ENCODE measurements at places on chromosomes 11 and 22. TPM values are rescaled to one million over a fixed set of nuclear protein-coding genes. Genes with fewer than 3 reads are reported as not detected.

DNA sequence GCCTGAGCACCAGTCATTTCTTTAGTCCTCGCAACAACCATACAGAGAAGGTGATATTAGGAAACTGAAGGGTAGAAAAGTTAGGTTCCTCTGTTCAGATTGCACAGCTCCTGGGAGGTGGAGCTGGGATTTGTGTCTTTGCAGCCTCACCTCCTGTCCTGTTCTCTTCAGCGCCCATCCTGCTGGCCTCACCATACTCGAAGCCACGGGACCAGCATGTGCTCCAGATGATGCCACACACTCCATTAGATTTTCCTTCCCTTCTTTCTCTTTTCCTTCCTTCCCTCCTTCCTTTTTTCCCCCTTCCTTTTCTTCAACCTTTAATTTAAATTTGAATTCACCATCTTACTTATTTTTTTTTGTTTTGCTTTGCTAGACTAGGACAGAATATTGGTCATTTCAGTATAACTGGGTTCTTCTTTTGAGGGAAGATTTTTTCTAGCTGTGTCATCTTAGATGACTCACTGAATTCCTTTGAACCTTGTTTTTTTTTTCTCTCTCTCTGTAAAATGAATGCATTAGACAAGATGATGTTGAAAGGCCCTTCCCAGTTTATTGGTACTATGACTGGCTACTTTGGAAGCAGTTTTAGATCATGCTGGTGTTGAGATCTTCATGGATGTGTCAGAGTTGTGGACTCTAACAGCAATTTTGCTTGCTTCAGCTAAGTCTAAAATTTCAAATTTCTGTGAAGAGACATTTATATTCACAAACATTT, 662.5 kb upstream of the TENM4 start:
- DNase-seq, result no peak

GRCh38 chr11:2445746-2446551, 1.1 kb downstream of the KCNQ1 start:
- no peak for DNase-seq

- no peak for DNase-seq
Measured at GRCh38 chr22:42111798-42112197, 18.8 kb downstream of the CYP2D6 start.

DNA sequence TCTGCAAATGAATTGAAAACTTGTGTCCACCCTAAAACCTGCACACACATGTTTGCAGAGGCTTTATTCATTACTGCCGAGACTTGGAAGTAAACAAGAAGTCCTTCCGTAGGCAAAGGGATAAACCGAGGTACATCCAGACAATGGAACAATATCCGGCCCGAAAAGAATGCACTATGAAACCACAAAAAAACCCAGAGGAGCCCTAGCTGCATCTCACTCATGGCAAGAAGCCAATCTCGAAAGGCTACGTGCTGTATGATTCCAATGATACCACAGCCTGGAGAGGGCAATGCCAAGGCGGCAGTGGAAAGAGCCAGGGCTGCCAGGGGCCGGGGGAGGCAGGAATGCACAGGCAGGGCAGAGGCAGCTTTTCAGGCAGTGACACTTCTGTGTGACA, 3.2 kb upstream of the MRPL23 start:
- peak; percentile 22 for DNase-seq

GRCh38 chr11:61639816-61640443, 40.3 kb upstream of the DAGLA start:
- DNase-seq, result no peak

DNA sequence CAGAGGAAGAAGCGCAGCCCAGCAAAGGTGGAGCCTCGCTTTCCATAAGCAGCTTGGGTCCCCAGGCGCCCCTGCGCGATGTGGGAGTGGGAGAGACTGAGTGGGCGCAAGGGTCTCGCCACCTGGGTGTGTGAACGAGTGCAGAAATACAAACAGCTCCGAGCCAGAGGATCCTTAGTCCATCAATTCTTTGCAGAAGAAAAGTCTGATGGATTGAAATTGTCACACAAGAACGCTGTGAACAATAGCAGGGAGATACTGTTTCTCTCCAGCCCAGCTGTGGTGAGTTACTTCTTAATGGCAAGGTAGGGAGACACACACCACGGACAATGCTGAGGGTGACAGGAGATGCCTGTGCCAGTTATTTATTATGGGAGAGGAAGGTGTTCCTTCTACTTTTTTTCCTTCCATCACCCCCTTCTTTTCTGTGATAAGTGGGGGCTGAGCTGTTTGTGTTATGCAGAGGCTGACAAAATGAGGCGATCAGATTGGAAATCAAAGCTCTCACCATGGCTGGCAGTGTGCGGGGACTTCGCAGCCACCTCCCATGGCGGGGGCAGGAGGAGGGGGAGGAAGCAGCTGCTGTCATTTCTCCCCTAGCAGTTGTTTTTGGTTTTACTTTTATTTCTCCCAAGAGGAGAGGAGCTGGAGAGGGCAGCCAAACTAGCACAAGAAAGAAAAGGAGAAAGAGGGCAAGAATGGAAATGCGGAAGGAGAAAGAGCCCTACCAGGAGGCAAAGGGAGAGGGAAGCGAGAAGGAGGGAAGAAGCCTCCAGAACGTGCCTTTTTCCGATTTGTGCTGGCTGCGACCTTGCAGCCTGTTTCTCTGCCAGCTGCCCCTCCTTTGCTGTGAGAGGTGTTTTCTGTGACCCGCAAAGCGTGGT, 755.8 kb downstream of the NTM start:
- no peak for DNase-seq

Gene OR10A2
- total RNA-seq, result not detected

Data from activated CD8-positive, alpha-beta T cell treated with anti-CD3 and anti-CD28 coated beads, Interleukin-2, amount 10 ng/mL, durations not matched to agents 7 days and 5 days (primary cell).